ENCODE measurements at places on chromosomes 16 and 17.

GRCh38 chr16:81617021-81617346 is 162.1 kb upstream of the PLCG2 start:
- DNase-seq: no peak

DNA sequence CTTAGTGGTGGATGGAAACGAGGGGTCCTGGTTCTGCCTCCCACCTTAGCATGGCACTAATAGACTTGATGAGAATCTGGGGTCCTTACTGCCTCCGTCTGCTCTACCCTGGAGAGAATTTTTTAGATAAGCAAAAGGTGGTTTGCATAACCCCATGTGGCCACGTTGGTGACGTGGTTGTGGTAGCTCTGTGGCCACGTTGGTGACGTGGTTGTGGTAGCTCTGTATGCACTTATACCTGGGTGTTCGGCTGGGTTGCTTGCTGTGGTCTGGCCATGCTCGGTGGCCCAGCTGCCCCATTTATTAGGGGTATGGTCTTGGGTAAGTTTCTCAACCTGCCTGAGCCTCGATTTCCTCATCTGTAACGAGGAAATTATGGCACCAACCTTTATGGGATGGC is 13.0 kb downstream of the SPIRE2 start:
- DNase-seq: no peak

DNA sequence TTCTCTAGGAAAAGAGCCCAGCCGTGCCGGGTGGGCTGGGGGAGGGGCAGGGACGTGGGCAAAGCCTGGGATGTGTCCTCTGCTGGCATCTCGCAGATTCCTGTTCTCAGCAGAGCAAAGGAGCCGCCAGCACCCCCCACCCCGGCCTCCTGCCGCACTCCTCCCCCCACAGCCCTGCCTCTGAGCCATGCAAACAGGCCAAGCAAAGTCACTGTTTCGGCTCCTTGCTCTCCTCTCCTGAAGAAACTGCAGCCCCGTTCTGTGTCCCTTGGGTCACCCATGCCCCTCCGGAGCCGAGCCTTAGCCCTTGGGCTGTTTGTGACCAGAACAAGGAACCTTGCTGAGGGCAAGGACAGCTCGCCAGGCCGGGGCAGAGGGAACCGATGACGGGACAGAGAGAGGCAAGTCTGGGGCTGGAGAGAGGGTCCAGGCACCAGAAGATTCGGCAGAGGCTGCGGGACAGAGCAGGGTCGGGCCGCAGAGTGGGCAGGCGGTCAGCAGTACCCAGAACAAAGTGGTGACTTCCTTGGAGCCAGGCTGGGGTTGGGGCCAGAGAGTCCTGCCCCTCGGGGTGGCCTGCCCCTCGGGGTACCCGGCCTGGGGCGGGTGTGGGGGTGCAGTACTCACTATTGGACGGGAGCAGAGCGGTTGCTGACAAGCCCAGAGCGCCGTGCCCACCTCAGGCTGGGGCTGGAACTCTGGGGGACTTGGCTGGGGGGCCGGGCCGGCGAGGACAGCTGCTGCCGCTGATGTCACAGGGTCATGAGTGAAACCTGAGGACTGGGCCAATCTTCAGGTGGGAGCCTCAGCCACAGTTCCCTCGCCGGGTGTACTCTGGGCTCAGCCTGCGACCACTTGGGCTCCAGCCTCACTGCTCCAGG is 9.2 kb upstream of the PRR29 start:
- peak; percentile 67 for DNase-seq

DNA sequence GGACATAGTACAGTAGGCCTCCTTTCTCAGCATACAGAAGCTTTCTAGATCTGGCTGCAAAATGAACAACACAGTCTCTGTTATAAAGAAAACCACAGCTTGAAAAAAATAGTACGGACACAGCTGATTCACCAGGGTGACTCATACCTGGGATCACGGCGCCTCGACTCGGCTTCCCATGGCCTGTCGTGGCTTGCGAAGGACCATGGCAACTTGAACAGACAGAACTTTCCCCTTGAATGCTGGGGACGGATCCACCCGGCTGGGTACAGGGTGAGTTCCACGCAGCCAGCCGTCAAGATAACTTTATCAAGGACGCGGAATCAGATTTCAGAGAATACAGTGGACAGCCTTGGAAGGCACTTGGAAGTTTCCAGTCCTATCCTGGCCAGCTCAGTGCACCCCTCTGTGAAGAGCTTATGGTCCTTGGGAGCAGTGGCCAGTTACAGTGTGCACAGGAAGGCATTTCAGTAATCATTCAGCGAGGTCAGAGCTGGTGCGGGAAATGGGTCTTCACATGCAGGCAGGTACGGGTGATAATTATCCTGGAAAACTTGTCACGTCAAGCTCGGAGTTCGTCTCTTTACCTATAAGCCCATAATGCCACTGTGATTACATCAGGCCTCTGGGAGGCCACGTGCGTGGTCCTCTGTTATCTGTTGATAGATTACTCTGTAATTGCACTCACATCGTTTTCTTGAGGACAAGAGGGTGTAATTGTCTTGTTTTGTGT is 57.9 kb upstream of the MAF start:
- peak; percentile 39 for DNase-seq

GRCh38 chr17:29051731-29052130 is 8.8 kb downstream of the PIPOX start:
- no peak for DNase-seq

- DNase-seq: peak; percentile 45
Observed at GRCh38 chr17:80082403-80083135, 18.8 kb upstream of the GAA start.
